ENCODE measurements at places on chromosomes 16 and 17.

DNA sequence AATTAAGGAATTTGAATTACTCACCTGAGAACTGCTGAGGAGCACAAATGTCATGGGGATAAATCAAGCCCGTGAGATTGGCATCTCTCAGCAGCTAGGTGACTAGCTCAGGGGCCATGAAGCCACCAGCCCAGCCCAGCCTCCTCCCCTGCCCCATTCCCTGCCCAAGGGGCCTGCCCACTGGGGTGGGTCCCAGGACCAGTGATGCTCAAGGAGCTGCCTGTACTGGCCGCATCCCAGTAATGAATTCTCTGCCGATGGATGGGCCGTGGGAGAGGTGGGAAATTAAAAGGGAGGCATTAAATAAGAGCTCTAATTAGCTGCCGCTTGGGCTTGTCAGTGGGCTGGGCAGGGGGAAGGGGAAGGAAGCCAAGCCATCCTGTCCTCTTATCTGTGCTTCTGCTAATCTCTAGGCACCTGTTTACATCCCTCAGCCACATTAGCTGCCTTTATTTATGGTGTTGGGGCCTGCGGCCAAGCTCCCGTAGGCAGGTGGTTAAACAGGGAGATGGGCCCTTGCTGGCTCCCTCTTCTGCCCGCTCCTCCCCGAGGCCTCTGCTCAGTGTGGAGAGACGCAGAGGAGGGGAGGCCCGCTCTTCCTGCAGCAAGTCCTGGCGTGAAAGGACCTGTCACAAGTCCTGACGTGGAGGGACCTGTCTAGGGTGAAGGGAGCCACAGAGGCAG is 48.8 kb downstream of the PIPOX start:
- no peak for DNase-seq

DNA sequence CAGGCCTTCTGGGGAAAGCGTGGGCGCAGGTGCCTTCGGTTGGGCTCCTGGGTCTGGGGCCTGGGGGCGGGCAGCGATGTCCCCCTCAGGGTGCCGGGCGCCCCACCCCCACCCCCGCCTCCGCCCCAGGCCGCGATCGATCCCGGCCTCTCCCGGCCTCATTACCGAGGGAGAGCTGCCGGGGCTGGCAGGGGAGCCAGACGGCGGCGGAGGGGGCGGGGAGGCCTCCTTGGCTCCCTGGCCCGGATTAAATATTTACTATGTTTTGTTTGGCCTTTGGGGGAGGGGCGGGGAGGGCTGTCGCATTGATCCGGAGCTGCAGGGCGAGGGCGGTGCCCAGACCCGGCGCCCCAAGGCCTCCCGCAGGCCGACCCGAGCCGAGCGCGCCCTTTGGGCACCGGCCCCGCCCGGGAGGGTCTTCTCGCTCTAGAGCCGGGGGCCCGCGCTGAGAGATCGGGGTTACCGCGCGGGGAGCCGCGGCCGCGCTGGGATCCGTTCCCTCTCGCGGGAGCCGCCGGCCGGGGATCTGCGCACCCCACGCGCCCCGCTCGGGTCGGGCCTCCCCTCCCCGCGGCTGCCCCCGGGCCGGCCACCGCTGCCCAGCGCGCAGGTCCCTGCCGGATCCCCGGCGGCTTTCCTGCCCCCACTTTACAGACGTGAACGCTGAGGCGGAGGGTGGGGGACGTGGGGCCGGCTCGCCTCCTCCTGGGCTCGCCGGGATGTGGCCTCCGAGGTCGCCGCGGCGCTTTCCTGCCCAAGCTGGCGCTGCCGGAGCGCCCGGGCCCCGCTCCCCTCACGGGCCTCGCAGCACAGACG is 27.0 kb downstream of the RTN4RL1 start:
- no peak for DNase-seq

DNA sequence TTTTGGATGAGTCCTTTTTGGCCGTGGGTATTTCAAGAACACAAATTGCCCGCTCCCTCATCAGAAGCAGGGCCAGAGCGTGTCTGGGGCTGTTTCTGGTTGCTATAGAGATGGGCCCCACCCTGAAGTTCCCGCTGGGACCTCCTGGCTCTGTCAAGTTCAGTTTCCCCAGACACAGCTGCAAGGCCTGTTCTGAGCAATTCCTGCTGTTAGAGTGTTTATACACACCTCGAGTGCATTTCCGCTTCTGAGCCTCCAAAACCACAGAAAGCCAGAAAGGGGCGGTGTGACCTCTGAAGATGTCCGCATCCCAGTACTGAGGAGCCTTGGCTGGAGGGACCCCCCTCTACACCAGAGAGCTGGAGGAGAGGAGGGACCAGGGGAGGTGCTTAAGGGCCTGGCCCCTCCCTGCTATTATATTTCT is 9.3 kb upstream of the WBP2 start:
- peak; percentile 86 for DNase-seq

GRCh38 chr17:80990921-80991644 is 558 bp upstream of the CHMP6 start:
- no peak for DNase-seq

- DNase-seq: no peak
Measured at GRCh38 chr16:69861292-69862030, 89.7 kb upstream of the CLEC18A start.

DNA sequence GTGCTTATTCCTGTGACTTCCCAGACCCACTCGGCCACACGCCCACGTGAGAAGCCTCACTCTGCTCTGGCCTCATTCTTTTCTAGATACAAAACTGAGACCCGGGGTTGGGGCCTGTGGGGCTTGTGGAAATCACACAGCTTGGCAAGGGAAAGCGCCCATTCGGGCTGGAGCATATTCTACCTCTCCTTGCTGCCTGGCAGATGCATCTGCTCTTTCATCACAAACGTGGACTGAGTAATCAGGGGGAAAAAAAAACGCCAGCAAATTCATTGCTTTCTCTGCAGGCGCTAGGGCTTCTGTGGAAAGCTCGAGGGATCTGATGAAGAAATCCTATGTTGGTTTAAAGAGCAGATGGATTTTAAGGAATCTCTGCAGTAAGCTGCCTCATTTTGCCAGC is 44.4 kb downstream of the DNAH9 start:
- no peak for DNase-seq

DNA sequence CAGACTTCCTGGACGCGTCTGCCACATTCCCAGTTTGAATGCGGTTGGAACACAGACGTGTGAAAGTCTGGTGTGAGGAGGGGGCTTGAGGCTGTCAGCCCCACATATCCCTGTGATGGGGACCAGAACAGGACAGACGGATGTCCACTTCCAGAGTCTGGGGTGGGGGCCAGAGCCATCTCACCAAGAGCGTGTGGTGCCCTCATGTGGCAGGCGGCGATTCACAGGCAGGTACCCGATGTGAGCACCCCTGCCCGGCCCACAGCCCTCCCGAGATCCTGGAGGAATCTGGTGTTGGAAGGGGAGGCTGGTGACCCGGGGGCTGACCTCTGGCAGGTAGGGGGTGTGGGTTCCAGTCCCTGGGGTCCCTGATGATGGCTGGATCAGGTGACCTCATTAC is 51.5 kb downstream of the ENGASE start:
- DNase-seq: no peak

DNA sequence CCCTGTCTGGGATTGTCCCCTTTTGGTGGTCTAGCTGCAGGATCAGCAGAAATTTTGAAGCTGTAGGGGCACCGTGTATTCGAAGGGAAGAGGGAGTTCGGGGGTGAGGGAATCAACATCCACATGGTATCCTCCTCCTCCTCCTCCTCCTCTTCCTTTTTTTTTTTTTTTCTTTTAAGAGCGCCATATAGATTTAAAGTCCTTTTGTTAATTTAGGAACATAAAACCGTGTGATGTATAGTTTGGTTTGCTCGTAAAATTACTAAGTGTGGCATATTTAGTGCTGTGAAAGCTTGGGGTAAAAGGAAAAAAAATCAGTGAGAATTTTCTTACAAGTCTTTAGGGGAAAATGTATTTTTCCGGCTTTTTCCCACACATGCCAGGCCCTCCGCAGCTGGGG is 50.1 kb upstream of the GSE1 start:
- DNase-seq: no peak
